ENCODE measurements at places on chromosomes 12 and 14.

DNA sequence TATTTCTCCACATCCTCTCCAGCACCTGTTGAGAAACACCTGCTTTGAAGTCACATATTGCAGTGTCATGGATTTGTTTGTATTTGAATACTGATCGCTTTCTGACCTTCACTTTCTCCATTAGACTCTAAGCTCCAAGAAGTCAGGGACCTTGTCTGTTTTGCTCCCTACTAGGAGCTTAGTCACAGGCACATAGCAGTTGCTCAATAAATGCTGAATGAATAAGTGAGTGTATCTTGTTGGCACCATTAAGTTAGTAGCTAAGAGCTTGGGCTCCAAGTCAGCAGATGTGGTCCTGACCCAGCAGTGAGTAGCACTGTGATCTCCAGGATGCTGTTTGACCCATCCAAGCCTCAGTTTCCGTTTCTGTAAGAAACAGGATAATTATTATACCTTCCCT lies 10.1 kb downstream of the MVK start:
- DNase-seq: no peak

GRCh38 chr14:95533391-95533821 lies 1.4 kb upstream of the GLRX5 start:
- no peak for DNase-seq

DNA sequence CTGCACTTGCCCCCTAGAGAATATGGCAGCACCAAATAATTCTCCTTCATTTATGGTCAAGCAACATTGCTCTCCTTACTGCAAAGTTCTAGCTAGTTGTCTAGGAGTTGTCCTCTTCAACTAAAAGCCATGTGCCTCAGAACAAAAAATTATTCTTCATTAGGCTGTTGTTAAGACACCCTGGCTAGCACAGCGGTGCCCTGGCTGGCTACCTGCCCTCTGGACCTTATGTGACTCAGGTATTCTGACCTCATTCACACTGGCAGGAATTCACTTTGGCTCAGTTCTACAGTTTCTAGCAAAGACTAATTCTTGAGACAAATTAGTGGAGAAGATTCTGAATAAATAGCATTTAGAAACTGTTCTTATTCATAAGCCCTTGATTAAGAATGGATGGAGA lies 224.4 kb upstream of the KRR1 start:
- DNase-seq: no peak

DNA sequence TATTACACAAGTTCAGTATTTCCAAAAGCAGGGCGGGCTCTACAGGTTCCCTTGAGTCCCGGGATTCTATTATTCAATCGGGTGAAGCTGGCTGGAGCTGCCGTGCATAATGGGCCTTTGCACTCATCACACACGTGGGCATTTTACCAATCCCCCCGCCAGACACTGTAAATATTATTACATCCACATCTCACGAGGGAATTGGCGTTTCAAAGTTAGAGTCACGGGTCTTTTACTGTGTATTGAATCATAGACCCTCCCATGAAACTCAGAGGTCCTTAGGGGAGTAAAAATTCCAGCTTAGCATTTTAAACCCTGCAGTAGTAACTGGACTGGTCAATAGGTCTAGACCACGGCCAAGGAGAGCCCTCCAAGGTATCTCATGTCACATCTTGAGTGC lies 70.3 kb downstream of the MAP1LC3B2 start:
- no peak for DNase-seq

DNA sequence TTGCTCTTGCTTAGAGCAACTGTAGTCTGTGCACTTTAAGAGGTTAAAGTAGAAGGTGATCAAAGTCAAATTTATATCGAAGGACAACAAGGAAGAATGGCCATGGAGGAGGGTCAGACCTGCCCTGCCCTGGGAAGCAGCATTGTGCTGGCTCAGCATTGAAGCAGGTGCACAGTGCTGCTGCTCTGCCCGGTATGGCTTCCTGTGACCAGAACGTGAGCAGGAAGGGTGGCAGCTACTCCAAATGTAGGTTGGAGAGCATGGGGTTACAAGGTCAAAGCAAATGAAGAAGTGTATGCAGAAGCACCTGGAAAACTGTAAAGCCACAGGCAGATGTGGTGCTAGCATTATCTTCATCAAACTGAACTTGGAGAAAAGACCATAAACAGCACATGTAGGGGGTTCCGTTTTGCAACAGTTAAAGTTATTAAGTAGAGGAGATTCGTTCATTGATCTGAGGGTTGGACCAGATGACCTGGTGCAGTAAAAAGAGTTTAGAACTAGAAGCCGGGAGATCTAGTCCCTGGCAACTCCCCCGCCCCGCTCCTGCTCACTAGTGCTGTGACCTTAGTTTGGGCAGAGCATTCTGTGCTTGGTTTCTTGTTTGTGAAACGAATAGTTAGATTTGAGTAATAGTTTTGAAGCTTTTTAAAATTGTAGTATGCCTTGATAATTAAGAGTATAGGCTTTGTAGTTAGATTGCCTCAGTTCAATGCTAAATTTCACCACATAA lies 84.2 kb downstream of the SCN8A start:
- no peak for DNase-seq

- no peak for DNase-seq
These were observed 37.2 kb downstream of the NRXN3 start for GRCh38 chr14:78207414-78207813.

GRCh38 chr12:4386801-4387200 lies 7.3 kb upstream of the FGF23 start:
- DNase-seq: no peak

DNA sequence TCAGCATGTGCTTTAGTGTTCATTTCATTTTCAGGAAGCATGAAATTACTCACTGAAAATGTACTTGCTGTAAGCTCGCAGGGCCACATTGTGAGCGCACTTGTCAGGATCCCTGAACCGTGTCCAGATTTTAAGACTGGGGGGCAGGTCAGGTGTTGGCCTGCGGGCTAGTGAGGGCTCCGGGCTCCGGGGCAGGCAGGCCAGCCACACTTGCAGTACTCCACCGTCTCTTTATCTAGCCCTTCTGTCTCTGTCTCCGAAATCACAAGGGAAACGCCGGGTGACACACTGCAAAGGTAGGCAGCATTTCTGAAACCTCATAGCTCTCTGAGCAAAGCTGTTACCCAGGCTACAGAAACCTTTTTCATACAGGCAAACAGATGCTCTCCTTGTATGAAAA lies 98.7 kb downstream of the EML1 start:
- DNase-seq: no peak

- DNase-seq: no peak
These were observed 7.3 kb upstream of the CS start for GRCh38 chr12:56307221-56307965.

DNA sequence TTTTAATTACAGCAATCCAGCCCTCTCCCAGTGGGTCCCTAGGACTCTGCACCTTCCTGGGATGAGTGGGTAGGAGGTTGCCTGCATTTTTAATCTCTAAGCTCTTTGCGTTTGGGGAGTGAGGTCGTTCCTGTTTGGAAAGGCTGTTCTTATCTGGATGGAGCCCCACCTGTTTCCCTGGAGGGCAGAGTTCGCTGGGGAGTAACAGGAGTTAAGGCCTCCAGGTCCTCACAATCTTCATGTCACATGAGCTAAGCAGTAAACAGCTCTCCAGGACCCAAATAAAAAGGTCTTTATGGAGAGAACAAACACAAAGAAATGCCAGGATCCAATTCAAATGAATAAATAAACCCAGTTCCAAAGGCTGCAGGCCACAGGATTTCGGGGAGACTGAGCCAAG lies 56.0 kb upstream of the RFLNA start:
- no peak for DNase-seq

- peak; percentile 45 for DNase-seq
These were observed 2.6 kb downstream of the RNASE1 start for GRCh38 chr14:20799892-20800544.

GRCh38 chr12:29992366-29992765 lies 208.6 kb upstream of the TMTC1 start:
- DNase-seq: no peak

GRCh38 chr12:585062-586061 lies 77.9 kb downstream of the NINJ2 start:
- no peak for DNase-seq

GRCh38 chr12:120696626-120697025 lies 9.7 kb downstream of the MLEC start:
- no peak for DNase-seq

DNA sequence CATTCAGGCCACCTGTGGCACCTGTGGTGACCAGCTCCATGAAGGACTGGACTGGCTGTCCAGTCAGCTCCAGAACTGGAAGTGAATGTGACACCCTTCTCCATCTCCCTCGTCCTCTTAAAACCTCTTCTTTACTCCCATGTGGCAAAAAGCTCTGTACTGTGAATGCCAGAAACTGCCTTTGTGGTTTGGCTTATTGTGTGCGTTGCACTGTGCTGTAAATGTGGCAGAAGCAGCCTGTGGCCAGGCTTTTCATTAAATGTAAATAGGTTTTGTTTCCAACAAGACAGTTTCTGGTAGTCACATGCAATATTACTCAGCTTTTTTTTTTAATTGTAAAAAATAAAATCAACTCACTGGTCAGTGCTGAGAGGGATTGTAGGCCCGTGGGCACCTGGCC lies 453.7 kb downstream of the ATP23 start:
- no peak for DNase-seq

- DNase-seq: no peak
These were observed 53.9 kb downstream of the ATF7 start for GRCh38 chr12:53572134-53572758.
